Putamen (tissue), 1 donor: ENCODE measurements at places on chromosomes 2 and 18.

DNA sequence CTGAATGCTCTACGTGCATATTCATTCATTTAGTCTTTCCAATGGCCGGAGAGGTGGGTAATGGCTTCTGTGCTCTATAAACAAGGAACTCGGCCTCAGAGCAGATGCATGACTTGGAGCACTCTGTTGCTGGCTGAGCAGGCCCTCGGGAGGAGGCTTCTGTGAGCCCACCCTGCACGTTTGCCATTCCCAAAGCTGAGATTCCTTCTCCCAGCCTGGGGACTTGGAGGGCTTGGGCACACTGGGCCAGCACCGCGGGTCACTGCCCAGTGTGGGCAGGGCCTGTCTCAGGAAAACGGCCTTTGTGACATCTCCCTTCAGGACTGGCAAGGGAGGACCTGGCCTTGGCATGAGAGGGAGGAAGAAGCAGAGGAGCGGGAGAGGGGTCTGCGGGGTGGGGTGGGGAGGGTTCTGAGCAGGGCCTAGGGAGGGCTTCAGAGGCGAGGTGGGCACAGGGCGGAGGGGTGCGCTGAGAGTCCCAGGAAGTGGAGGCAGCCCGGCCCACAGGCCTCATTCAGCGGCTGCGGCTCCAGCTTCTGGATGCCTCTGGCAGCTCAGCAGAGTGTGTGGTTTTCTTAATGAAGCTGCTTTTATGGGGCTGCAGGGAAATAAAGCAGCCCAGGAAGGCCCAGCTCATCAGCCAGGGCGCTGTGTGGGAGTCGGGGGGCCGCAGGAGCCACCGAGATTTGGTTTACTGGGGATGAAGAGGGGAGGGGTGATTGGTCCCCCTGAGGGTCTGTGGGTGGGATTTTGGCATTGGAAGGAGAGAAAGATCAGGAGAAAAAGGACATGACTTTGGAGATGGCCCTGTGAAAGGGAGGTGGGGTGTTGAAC is 51.7 kb upstream of the OTOF start:
- no peak for DNase-seq

DNA sequence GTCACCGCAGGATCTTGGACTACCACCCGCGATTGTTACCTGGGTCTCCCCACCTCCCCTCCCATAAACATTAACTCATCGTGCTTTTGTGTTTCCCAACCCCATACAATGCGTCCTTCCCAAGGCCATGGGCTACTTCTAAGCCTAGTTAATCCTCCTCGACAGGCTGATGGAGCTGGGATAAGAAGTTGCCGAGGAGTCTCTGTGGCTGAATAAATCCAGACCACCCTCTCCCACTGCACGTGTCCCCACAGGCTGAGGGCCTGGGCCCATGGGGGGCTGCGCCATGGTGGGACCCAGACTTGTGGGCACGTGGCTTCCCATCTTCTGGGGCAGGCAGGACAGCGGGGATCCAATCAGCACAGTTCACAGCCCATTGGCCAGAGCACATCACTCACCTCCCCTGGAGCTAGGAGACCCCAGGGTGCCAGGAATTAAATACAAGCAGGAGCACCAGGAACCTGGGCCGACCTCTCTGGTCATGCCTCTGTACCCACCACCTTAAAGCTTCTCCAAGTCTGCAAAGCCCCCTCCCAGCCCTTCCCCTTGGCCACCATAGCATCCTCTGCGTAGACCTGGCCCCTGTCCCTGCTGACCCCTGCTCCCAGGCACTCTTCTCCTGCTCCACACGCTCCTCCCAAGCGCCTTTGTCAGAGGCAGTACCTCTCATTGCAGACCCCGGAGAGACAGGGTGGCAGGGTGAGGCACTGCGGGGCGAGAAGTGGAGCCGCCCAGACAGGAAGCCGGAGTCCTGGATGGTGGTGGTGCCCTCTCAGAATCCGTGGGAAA is 51.0 kb upstream of the ID2 start:
- DNase-seq: no peak

GRCh38 chr2:177393203-177393755 is 706 bp downstream of the AGPS start:
- peak; percentile 8 for DNase-seq

DNA sequence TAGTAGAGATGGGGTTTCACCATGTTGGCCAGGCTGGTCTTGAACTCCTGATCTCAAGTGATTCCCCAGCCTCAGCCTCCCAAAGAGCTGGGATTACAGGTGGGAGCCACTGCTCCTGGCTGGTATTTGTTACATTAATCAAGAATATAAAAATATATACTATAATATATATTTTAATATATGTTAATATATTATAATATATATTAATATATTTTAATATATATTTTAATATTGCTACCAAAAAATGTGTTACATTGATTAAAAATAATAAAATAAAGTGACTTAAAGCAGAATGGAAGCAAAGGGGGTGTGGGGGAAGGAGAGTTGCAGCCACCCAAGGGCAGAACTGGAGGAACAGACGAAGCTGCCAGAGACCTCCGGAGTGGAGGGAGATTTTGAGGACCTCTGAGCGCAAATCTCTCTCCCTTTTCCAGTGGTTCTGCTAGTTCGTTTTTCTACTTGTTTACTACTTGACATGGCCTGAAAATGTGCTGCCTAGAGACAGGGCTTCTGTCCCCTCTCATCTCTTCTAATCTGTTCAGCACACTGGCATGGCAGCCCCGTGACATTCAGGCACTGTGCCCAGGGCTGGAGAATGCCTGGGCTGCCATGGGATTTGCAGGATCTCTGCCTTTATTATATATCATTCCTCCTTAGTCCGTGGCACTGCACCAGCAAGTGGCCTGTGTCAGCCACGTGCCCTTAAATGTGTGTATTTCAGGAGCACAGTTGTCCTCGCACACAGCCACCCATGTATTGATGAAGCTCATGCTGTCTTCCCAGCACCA is 47.9 kb upstream of the RAB12 start:
- DNase-seq: no peak

DNA sequence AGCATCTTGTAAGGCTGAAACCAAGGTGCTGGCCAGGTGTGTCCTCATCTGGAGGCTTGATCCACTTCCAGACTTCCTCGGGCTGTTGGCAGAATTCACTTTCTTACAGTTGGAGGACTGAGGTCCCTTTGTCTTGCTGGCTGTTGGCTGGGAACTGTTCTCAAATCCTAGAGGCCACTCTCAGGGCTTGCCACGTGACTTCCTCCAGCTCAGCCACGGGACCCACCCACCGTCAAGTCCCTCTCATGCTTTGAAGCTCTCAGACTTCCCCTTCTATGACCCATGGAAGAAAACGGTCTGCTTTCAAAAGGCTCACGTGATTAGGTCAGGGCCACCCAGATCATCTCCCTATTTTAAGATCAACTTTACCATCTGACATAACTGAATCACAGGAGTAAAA is 77.1 kb downstream of the SMAD4 start:
- no peak for DNase-seq

- no peak for DNase-seq
These were observed 65.9 kb upstream of the NFATC1 start for GRCh38 chr18:79329786-79330185.

GRCh38 chr2:212745359-212745758 is 206.8 kb upstream of the ERBB4 start:
- DNase-seq: no peak

- no peak for DNase-seq
These were observed 198.7 kb downstream of the PTGR3 start for GRCh38 chr18:75010278-75010677.

GRCh38 chr18:22871809-22872525 is 61.2 kb upstream of the RBBP8 start:
- no peak for DNase-seq

- DNase-seq: no peak
These were observed 286.2 kb upstream of the TRIB2 start for GRCh38 chr2:12430407-12431133.

DNA sequence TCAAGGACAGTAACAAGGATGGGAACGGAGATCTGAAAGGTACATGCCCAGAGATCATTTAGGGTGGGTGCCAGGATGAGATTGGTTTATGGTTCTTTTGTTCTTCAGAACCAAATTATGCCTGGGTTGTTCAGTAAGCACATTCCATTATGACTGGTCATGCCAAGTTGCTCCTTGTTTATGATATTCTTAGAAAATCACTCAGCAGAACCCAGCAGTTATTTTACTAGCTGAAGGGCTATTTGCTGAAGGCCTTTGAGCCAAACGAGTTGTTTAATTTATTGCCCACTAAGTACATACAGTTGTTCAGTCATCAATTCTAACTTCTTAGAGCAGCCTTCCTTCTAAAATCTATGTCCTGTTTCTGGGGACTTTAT is 635 bp downstream of the SLC3A1 start:
- DNase-seq: no peak

DNA sequence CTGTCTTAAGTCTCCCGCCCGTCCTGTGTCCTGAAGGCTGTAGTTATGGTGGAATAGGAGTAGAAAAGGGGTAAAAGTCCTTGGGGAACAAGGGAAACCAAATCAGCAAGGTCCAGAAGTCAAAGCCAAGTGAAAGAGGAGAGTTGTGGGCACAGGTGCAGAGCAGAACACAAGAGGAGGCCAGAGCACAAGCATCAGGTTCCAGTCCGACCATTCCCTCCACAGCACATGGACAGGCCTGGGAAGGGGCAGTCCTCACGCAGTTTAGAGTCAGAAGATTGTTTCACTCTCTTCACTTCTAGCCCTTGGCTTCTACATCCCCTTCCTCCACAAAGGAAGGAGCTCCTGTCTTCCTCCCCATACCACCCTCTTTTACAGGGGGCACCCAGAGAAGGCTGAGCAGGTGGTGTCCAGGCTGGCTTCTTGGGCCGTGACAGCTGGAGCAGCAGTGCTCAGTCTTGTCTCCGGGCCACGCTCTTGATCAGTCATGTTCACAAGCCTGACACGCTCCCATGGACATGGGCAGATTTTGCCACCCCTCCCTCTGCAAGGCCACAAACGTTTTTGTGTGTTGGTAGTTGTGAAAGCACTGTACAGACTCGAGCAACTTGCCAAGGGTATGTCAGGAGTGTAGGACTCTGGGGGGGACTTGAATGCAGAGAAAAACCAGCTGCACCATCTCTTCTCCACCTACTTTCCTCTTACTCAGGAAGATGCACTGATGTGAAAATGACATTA is 138.5 kb upstream of the DAPL1 start:
- no peak for DNase-seq

- DNase-seq: no peak
These were observed 119.9 kb upstream of the ACVR1C start for GRCh38 chr2:157748371-157749142.

DNA sequence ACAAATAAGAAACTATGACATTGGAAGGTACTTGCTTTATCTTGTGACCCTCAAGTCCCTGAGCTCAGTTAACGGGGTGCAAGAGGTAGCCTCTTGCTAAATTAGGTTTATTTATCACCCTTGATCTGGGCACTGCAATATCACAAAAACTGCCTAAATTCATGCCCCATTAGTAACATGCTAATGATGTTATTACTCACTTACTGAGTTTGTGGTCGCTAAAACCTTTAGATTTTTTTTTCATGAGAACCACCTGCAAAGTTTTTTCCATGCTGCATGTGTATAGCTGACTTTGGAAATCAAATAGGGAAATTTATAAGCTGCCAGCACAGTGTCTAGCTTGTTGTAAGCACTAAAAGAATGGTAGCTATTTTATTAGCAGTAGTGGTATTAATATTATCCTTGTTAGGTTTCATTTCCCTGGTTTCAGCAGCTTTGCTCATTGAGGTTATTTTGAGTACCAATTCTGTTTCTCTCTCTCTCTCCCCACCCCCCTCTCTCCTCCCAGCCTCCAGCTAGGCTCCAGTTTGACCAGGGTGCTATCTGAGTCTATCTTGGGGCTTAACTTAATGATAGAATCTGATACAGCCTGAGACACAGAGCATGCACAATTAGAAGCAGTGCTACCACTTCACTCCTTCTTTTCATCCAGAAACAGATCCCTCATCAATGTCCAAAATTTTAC is 88.7 kb upstream of the ATP8B1 start:
- DNase-seq: no peak

DNA sequence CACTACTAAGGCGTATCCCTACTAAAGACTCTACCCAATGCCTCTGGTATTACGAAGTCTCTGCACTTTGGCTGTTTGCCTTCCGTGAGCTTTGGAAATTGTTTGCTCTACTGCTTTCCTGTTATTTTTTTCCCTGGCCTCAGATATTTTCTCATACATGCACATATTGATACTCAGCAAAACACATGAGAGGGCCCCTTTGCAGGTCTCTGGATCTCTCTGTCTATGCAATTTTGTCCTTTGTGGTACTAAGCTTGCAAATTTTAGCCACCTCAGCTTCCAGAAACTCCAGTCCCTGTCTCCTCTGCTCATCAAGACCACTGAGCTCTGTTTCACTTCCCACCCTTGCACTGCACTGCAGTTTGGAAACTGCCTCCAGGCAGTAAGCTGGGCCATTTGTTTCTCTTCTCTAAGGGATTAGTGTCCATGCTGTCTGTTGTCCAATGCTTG is 46.6 kb downstream of the TAF1B start:
- no peak for DNase-seq

GRCh38 chr2:121240436-121240835 is 44.6 kb downstream of the TFCP2L1 start:
- DNase-seq: no peak

DNA sequence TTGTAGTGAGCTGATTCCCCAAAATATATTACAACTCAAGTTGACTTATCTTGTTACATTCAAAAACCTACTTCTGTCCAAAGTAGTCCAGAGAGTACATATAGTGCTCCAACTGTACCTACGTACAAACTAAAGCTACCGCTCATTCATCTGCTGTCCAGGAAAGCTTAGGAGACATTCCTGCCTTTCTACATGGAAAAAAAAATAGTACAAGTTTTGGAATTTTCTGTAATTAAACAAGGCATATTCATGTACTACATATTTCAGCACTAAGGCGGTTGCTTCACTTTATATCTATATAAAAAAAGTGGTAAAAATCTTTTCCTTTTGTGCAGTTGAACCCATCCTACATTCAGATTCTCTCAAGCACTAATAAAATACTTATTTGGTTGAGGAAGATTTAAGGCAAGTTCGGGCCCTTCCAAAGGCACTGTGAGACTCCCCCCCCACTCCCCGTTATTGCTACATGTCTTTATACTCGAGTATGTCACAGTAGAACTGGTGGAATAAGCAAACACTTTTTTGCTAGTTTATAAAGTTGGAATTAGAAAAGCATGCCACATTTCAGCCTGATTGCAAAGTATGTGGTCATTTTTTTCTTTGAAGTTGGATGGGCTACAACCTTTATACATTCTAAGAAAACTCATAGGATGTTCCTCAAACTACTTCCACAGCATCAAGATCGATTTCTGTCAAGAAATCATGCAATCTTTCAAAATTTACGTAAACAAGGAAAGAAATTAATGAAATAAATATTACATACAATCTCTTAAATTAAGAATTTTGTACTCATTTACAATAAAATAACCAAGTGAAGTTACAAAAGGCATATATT is 3.7 kb downstream of the ZFP36L2 start:
- DNase-seq: peak; percentile 20

DNA sequence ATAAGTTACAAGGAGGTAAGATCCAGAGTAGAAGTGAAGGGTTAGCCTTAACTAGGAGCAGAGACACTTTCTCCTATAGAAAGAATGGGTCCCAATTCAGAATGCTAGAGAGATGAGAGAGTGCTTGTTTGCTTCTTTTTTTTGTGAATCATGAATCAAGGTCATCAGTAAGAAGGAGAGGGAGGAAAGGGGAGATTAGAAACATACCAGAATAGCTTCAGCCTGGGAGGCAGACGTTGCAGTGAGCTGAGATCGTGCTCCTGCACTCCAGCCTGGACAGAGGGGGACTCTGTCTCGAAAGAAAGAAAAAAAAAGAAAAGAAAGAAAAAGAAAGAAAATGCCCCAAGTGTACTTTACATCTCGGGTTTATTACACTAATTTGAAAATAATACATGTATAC is 55.8 kb upstream of the SLC35F5 start:
- no peak for DNase-seq

- DNase-seq: no peak
These were observed 336.6 kb downstream of the EN1 start for GRCh38 chr2:118510807-118511206.

- DNase-seq: no peak
These were observed 105.1 kb upstream of the ITGB6 start for GRCh38 chr2:160305081-160305750.
